ENCODE measurements at places on chromosomes 4 and X.

GRCh38 chr4:77012726-77013125 is 63.1 kb downstream of the CCNI start:
- DNase-seq, result no peak

GRCh38 chrX:154548028-154548316 is 552 bp downstream of the IKBKG start:
- DNase-seq, result no peak

DNA sequence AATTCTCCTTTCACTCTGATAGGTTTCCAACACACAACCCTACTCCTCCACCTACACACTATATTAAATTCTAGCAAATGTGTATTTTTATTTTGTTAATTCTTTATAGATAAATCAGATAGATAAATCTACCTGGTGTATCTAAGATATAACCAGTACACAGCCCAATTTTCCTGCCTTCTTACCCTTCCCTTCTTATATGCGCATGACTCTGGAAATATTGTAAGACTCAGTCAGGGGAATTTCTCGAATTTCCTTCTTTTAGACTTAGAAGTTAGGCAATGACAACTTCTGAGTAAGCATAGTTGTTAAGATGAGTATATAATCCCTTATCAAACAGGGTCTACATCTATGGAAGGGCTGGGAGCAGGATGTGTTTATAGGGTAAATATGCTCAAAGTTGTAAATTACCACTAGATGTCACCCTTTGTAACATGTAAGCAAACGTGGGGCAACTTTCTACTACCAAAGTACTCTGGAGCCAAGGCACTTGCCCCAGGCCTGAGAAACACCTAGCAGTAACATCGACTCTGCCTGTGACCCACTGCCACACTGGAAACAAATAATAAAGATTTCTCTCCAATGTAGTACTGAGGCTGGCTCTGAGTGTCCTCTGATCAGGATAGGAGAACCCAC is 444.7 kb downstream of the IQCM start:
- DNase-seq, result peak; percentile 15

DNA sequence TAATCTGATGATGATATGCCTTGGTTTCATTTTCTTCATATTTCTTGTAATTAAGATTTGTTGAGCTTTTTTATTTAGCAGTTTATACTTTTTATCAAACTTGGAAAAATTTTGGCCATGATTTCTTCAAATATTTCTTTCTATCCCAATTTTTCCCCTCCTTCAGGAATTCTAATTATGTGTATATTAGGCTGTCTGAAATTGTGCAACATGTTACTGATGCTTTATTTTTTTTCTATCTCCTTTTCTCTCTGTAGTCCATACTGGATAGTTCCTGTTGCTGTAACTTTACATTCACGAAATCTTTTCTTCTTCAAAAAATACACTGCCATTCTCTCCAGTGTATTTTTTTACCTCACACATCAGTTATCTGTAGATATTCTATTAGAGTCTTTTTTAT is 10.8 kb downstream of the THAP6 start:
- DNase-seq, result no peak

- DNase-seq, result no peak
These were observed 83.6 kb downstream of the REPS2 start for GRCh38 chrX:17030092-17030491.

- DNase-seq, result no peak
These were observed 18.9 kb upstream of the CABS1 start for GRCh38 chr4:70315928-70316327.

DNA sequence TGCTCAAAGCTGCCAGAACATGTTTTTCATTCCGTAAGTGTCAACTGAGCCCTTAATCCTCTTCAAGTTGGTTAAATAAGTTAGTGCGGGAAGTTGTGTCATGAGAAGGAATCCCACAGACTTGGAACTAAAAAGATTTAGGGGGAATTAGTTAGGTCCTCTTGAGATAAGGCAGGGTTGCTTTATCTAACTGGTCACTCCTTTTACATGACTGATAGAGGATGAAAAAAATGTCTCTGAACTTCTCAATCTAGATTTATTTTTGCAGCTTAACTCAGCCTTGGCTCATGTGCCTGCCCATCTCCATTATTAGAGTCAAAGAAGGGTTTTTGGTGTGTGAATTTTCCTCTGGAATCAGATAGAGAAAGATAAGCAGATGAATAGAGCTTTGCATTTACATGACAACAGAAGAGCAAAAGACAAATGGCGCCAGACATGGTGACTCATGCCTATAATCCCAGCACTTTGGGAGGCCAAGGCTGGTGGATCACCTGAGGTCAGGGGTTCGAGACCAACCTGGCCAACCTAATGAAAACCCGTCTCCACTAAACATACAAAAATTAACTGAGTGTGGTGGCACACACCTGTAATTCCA is 882.9 kb downstream of the RPA4 start:
- no peak for DNase-seq

- DNase-seq, result no peak
These were observed 897.4 kb downstream of the CENPC start for GRCh38 chr4:66647926-66648325.

- no peak for DNase-seq
These were observed 1.5 kb downstream of the MGARP start for GRCh38 chr4:139278485-139278884.

DNA sequence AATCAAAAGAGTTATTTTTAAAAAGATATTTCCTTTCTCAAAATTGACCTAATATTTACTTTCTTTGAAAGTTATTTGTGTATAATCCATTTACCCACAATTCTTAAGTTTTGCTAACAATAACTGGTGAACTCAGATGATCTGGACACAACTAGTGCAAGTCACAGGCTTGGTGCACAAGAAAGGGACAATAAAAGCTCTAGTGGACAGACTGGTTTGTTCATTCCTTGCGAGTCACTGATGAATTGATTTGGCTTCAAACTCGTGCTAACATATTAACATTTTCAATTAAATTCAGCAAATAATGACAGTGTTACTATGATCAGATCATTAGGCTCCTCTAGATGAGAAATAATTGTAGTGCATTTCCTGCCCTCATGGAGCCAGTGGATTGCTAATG is 169.2 kb downstream of the BMPR1B start:
- no peak for DNase-seq

DNA sequence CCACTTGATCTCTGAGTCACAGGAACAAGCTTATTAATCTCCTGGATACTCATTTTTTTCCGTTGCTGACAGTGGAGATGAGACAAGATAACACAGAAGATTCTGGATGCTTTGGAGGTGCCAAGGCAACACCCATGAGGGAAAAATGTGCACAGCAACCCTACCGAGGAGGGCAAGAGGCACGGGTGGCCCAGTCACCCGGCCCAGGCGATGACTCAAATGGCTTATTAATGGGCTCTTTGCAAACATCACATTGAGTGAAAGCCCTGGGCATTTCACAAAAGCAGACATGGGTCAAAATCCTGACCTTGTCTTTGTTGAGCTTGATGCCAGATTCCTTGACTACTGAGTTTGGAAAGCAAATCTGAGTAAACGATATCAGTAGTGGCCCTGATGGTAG is 315.1 kb downstream of the STK32B start:
- no peak for DNase-seq

DNA sequence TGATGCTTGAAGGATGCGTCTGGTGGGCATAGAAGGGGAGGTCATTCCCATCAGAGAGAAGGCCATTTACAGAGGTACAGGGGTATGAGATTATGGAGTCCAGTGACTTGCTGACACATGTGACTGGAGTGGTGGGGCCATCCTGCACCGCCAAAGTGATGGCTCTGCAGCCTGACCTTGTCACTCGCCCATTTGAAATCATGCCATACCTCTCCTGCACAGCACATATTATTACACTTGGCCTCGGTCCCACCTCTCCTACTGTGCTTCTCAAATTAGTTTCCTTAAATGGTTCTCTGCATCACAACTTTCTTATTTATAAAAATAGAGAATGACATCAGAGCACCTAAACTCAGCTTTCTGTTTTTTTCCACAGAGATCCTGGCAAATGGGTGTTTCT is 60.7 kb upstream of the HAND2 start:
- no peak for DNase-seq

DNA sequence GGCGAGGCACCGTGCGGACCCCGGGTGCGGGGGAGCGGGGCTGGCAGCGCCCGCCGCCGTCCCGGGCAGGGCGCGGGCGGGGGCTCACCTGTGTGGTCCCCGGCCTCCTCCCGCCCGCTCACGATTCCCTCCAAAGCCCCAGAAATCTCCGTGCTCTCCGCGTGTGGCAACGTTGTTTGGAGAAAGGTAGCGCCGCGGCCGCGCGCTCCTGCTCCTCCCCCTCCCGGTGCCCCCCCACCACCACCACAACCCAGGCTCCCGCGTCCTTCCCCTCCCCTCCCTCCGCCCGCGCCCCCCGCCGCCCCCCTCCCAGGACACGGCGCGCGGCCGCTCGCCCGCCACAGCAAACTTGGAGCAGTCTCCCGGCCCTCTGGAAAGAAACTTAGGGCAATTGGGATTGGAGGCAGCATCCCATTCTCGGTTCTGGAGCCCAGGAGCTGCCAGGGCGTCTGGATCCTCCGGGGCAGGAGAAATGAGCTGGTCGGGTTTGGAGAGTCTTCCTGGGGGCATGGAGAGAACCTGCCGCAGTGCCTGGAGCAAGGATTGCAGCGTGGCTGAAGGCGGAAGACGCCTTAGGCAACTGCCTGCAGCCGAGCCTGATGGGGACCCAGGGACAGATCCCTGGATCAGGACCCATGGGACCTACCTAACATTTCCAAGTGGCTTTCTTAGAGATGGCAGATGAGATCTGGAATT is 855 bp downstream of the KLF3 start:
- DNase-seq, result peak; percentile 82

DNA sequence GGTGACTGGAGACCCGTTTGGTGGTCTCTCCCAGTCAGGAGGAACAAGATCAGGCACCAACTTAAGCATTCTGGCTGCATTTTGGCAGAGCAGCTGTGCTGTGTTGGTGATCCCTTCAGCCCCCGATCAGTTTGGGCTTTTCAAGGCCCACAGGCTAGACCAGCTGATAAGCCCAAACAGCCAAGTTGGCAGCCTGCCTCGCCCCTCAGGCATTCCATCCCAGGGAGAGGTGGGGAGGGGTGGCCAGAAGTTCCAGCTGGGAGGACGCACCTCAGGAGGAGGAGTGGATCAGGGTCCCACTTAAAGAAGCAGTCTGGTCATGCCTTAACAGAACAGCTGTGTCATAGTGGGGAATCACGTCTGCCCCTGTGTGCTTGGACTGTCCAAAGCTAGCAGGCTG is 105.8 kb downstream of the CHIC1 start:
- DNase-seq, result no peak

DNA sequence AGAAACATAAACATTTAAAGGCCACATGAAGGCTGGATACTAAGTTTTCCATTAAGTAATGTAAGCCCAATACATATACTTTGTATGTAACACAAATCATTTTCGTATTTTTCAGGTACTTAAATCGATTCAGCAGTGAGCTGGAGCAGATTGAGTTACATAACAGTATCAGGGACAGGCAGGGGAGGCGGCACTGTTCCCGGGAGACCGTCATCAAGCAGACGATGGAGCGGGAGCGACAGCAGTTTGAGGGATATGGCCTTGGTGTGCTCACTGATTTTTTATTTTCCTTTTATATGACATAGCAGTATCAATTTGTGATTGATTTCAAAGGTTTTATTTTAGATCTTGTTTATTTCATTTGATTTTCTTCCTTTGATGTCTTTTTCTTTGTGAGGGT is 20.7 kb downstream of the TMA16 start:
- no peak for DNase-seq

DNA sequence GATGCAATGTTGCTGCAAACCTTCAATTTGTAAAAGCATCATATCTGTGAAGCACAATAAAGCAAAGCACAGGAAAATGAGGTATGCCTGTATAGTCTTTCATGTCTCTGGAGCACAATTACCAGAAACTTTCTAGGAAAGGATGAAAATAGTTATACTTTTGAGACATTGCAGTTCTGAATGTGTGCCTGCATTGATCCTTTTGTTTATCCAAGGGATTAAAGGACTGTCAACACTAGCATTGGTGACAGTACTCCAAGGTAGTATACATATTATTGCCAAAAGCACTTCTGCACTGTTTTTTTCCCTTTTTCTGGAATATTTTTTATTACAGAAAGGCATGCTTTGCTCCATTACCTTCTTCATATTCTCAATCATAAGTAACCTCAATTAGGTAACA is 476.0 kb downstream of the GABRG1 start:
- no peak for DNase-seq

GRCh38 chr4:155025762-155026457 is 182.5 kb upstream of the NPY2R start:
- DNase-seq, result peak; percentile 51

GRCh38 chrX:54357414-54358377 is at the start of gene WNK3:
Gene WNK3, minus strand, starts transcription at chrX:54358046.
- peak; percentile 91 for DNase-seq

DNA sequence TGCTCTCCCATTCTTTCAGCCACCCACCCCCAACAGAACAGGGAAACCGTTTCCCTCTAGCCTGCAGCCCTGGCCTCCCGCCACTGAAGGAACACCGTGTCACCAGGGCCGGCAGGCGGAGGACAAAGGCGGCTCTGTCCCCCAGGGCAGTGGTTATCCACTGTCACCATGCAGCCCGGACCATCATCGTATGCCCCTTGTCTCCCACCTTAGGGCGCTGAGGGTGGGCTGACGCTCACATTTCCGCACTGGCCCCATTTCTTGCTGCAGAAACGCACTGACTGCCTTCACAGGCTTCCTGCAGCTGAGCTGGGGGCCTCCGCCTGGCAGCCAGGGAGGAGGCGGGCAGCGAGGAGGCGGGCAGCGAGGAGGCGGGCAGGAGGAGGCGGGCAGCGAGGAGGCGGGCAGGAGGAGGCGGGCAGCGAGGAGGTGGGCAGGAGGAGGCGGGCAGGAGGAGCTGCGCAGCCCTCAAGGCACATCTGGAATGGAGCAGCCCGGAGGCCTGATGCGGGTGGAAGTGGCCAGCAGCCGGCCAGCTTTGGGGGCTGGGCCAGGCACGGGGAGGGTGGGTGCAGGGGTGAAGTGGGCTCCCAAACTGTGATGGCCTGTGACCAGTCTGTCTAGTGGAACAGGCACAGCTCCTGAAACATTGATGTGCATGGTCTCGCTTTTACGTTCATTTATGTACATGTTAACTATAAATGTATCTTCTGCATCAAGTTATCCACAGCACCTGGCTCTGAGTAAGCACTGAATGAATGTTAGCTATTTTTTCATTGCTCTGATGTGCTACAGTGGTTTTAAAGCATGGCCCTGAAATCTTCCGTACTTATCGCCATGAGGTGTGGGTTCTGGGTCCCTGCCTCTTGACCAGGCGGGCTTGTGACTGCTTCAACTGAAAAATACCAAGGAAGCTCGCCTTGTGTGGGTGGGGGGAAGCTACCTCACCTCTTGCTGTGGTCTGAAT is 20.6 kb upstream of the KIAA0232 start:
- DNase-seq, result no peak

- no peak for DNase-seq
These were observed 11.1 kb downstream of the USP26 start for GRCh38 chrX:133085785-133086184.

DNA sequence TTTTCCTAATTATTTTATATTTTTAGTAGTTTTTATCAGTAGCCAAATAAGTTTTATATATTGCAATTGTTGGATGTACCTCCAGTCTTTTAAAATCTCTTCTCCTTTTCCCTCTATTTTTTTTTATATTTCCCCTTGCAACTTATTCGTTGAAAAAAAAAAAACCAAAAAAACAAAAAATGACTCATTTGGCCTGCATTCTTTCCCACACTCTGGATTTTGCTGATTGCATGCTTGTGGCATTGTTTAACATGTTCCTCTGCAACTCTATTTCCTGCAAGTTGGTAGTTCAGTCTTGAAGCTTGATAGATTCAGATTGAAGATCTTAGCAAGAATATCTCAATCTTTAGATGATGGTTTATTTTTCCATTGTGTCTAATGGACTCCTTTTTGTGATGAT is 260.6 kb upstream of the BOD1L1 start:
- no peak for DNase-seq

All from H7 (cell line).